Muscle of leg (tissue), 16 donors: ENCODE measurements at places on chromosomes 2 and 18. TPM values are rescaled to one million over a fixed set of nuclear protein-coding genes. Genes with fewer than 3 reads are reported as not detected.

LOXHD1 gene
- 1.3 TPM for total RNA-seq

ASNSD1 gene
- 49.7 TPM for total RNA-seq

POTEJ gene
- total RNA-seq: 0.04 TPM

NEUROD1 gene
- total RNA-seq: not detected

CHST9 gene
- 0.27 TPM for total RNA-seq

RUFY4 gene
- 0.27 TPM for total RNA-seq

FNDC4 gene
- total RNA-seq: 11.0 TPM

EMILIN1 gene
- 76.9 TPM for total RNA-seq

CTLA4 gene
- 0.31 TPM for total RNA-seq

PTPRN gene
- total RNA-seq: 0.09 TPM

GRCh38 chr2:120204022-120204405 is 19.2 kb downstream of the TMEM185B start:
- H3K27ac ChIP-seq: no peak overlapping the region
- no peak overlapping the region for H3K4me3 ChIP-seq
- H3K27me3 ChIP-seq: no peaks in the 10 kb centered on the region
- H3K4me1 ChIP-seq: peaks cover 9% of the 10 kb centered on the region

DNA sequence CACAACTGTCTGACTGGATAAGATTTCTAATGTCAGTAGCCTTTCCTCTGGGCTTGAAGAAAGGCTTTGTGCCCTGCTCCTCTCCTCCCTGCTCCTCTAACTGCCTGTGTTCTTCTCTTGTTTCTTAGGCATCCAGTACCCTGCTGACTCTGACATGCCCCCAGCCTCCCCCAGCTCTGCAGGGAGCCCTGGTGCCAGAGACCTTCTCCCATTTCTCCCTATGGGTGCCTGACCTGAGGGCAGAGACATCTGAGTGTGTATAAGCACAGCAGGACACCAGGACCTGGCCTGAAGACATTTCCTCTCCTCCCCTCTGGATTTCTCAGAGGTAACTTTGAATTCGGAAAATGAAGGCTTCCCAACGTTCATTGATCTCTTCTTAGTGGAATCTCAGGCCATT is 23.6 kb downstream of the RNF144A start:
- no peak for DNase-seq
- H3K27ac ChIP-seq: no peak overlapping the region
- H3K27me3 ChIP-seq: no peaks in the 10 kb centered on the region
- H3K36me3 ChIP-seq: peaks cover 33% of the 10 kb centered on the region

DNA sequence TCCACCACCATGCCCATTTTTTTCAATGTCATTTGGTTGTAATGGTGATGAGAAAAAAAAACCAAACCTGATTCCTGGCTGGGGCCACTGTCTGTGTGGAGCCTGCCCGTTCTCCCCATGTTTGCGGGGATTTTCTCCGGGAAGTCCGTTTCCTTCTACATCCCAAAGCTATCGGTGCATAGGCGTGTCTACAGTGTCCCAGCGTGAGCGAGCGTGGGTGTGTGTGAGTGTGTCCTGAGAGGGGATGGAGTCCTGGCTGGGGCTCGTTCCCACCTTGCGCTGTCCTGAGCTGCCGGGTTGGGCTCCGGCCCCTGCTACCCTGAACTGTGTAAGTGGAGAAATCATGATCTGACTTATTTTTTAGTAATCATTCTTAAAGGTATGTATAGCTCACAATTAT is 7.3 kb upstream of the ZAP70 start:
- peaks cover 19% of the 10 kb centered on the region for H3K4me1 ChIP-seq
- no peak overlapping the region for H3K27ac ChIP-seq
- no peaks in the 10 kb centered on the region for H3K27me3 ChIP-seq
- DNase-seq: no peak
- no peak overlapping the region for H3K4me3 ChIP-seq
- H3K36me3 ChIP-seq: no peaks in the 10 kb centered on the region

- H3K4me3 ChIP-seq: no peak overlapping the region
- H3K27me3 ChIP-seq: no peaks in the 10 kb centered on the region
- peak overlapping the region; percentile 8 for H3K27ac ChIP-seq
Measured at GRCh38 chr2:39525636-39526412, 88.7 kb upstream of the MAP4K3 start.

- H3K27ac ChIP-seq: no peak overlapping the region
- H3K27me3 ChIP-seq: no peaks in the 10 kb centered on the region
- H3K36me3 ChIP-seq: no peaks in the 10 kb centered on the region
- H3K4me3 ChIP-seq: no peak overlapping the region
- no peak for DNase-seq
Measured at GRCh38 chr2:36662638-36663037, 33.9 kb upstream of the VIT start.

DNA sequence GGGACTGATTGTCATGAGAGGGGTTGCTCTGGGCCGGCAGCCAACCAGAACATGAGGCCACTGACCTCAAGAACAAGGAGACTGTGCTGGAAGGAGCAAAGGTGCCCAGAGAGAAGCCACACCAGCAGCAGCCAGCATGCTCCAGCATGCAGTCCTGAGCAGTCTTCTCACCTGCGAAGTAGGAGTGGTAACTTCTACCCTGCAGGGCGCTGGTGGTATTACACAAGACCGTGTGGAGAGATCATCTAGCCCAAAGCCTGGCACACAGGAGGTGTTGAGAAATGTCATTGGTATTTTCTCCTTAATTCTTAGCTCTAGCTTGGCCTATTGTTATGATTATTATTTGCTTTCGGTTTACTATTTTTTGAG is 132.7 kb downstream of the TSN start:
- no peak for DNase-seq
- no peak overlapping the region for H3K4me3 ChIP-seq
- no peaks in the 10 kb centered on the region for H3K27me3 ChIP-seq
- H3K36me3 ChIP-seq: no peaks in the 10 kb centered on the region

- H3K36me3 ChIP-seq: no peaks in the 10 kb centered on the region
- H3K27ac ChIP-seq: no peak overlapping the region
- DNase-seq: no peak
- no peak overlapping the region for H3K4me3 ChIP-seq
- no peaks in the 10 kb centered on the region for H3K27me3 ChIP-seq
Measured at GRCh38 chr2:148603562-148603920, 41.0 kb upstream of the EPC2 start.

DNA sequence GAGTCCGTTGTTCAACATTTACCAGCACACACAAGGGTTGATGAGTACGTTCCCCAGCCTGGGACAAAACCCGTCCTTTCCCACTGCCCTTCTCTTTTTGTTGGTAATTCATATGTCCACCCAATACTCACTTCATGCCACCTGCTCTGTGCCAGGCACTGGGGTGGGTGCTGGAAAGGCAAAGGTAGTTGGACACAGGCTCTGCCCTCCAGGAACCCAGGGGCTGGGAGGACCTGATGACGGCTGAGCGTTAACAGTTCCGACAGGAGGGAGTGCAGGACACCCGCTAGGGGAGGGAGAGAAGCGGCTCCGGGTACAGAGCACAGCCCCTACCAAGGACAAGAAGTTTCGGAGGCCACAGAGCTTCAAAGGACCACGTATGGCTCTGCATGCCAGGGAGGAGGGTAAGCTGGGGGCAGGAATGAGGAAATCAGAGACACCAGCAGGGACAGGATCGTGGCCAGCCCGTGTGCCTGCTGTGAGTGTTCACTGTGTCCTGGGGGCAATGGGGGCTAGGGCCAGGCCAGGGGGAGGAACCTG is 134.1 kb upstream of the GPC1 start:
- H3K27me3 ChIP-seq: peaks cover 5% of the 10 kb centered on the region
- H3K4me3 ChIP-seq: no peak overlapping the region
- no peaks in the 10 kb centered on the region for H3K36me3 ChIP-seq
- peaks cover 39% of the 10 kb centered on the region for H3K4me1 ChIP-seq
- H3K27ac ChIP-seq: no peak overlapping the region
- no peak for DNase-seq

DNA sequence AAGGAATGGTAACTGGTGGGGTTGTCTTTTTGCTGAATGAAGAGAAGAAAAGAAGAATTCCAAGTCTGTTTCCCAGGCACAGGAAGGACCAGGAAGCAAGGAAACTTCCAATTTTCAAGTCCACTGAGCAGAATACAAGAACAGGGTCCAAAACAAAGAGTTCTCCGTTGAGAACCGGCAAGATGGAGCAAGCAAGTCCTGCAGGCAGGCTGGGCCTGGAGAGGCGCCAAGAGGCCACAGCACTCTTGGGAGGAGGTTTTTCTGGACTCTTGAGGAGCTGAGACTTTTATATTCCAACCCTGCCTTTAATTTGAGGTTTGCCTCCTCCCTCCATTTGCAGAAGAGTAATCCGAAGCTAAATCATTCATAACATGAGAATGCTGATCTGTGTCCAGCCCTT is 224.5 kb downstream of the IKZF2 start:
- H3K27me3 ChIP-seq: no peaks in the 10 kb centered on the region
- H3K4me1 ChIP-seq: no peaks in the 10 kb centered on the region
- peak; percentile 6 for DNase-seq
- no peak overlapping the region for H3K27ac ChIP-seq

DNA sequence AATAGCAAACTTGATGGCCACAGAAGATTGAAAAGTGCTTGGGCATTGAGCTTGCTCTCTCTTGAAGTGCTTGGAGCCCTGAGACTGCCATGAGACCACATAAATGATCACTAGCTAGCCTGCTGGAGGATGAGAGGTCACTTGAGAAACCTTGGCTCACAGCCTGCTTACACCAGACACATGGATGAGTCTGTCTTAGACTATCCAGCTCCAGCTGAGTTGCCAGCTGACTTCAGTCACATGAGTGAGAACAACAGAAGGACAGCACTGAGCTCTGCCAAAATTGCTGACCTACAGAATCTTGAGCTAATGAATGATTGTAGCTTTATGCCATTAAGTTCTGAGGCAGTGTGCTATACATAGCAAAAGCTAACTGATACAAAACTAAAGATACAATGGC is 18.1 kb downstream of the NABP1 start:
- DNase-seq: peak; percentile 90
- H3K27me3 ChIP-seq: no peaks in the 10 kb centered on the region
- peaks cover 5% of the 10 kb centered on the region for H3K4me1 ChIP-seq
- no peak overlapping the region for H3K4me3 ChIP-seq
- no peak overlapping the region for H3K27ac ChIP-seq

DNA sequence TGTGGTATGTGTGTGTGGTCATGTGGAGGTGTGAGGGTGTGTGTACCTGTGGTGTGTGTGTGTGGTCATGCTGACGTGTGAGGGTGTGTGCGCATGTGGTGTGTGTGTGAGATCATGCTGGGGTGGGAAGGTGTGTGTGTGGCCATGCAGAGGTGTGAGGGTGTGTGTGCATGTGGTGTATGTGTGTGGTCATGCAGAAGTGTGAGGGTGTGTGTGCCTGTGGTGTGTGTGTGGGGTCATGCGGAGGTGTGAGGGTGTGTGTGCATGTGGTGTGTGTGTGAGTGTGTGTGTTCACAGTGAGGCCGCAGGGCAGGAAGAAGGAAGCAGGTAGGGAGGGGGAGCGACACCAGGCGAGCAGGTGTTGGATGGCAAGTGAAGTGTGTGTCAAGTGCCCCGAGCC is 259.0 kb downstream of the LOXHD1 start:
- H3K36me3 ChIP-seq: peaks cover 7% of the 10 kb centered on the region
- no peak for DNase-seq
- peaks cover 37% of the 10 kb centered on the region for H3K4me1 ChIP-seq
- no peak overlapping the region for H3K27ac ChIP-seq

DNA sequence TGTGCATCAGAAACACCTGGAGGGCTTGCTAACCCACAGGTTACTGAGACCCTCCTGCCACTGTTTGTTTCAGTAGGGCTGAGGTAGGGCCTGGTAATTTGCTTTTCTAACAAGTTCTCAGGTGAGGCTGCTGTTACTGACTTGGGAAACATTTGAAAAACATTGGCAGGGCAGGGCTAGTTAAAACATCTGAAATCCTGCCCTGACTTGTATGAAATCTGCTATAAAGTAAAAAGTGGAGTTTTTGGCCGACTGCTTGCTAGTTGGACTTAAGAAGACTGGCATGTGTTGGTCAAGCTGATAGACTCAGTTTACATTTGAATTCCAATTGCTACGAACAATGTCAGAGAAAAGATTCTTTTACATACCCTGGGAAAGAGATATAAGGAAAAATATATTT is 111.6 kb upstream of the DLX2 start:
- no peak overlapping the region for H3K4me3 ChIP-seq
- H3K36me3 ChIP-seq: no peaks in the 10 kb centered on the region
- DNase-seq: no peak
- peaks cover 2% of the 10 kb centered on the region for H3K4me1 ChIP-seq
- no peaks in the 10 kb centered on the region for H3K27me3 ChIP-seq
- H3K27ac ChIP-seq: no peak overlapping the region

- no peaks in the 10 kb centered on the region for H3K36me3 ChIP-seq
- DNase-seq: peak; percentile 72
- H3K4me3 ChIP-seq: no peak overlapping the region
- H3K27ac ChIP-seq: no peak overlapping the region
- H3K27me3 ChIP-seq: no peaks in the 10 kb centered on the region
Measured at GRCh38 chr18:34083910-34084535, 140.7 kb downstream of the NOL4 start.

GRCh38 chr2:176174382-176174823 is 14.1 kb upstream of the HOXD1 start:
- no peak overlapping the region for H3K4me3 ChIP-seq
- peaks cover 83% of the 10 kb centered on the region for H3K27me3 ChIP-seq
- no peak for DNase-seq
- peak overlapping the region; percentile 38 for H3K27ac ChIP-seq
- H3K36me3 ChIP-seq: no peaks in the 10 kb centered on the region

DNA sequence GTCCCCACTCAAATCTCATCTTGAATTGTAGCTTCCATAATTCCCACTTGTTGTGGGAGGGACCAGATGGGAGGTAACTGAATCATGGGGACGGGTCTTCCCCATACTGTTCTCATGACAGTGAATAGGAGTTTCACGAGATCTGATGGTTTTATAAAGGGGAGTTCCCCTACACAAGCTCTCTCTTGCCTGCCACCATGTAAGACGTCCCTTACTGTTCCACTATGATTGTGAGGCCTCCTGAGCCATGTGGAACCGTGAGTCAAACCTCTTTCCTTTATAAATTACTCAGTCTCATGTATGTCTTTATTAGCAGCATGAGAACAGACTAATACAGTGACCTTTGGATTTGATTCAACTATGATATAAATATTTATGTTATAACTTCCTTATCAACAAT is 78.0 kb downstream of the CYRIA start:
- H3K4me3 ChIP-seq: no peak overlapping the region
- H3K27me3 ChIP-seq: no peaks in the 10 kb centered on the region
- no peaks in the 10 kb centered on the region for H3K4me1 ChIP-seq
- DNase-seq: no peak

GRCh38 chr18:76821356-76821874 is 942 bp upstream of the ZNF236 start:
- peak overlapping the region; percentile 85 for H3K27ac ChIP-seq
- DNase-seq: no peak
- no peaks in the 10 kb centered on the region for H3K27me3 ChIP-seq
- H3K36me3 ChIP-seq: peaks cover 4% of the 10 kb centered on the region
- peak overlapping the region; percentile 68 for H3K4me3 ChIP-seq
- H3K4me1 ChIP-seq: peaks cover 18% of the 10 kb centered on the region

- peaks cover 2% of the 10 kb centered on the region for H3K4me1 ChIP-seq
- H3K36me3 ChIP-seq: no peaks in the 10 kb centered on the region
- no peaks in the 10 kb centered on the region for H3K27me3 ChIP-seq
- no peak overlapping the region for H3K4me3 ChIP-seq
- no peak overlapping the region for H3K27ac ChIP-seq
- DNase-seq: no peak
Measured at GRCh38 chr2:151119374-151119773, 142.3 kb downstream of the RBM43 start.
